A549 treated with CORT108297 at 1 μM for 4 hours (cell line): ENCODE measurements at places on chromosomes 7 and 10. TPM values are rescaled to one million over a fixed set of nuclear protein-coding genes. Genes with fewer than 3 reads are reported as not detected.

The LRRC4 gene
- not detected in 5 replicates for total RNA-seq

The ZNF467 gene
- total RNA-seq = 0.88 to 1.6 TPM (median 1.5 TPM) in 5 replicates

The CRHR2 gene
- not detected in 5 replicates for total RNA-seq

The ATRNL1 gene
- total RNA-seq = 0.14 to 0.30 TPM (median 0.22 TPM) in 5 replicates

The TIMM23B gene
- 14.4 to 20.4 TPM (median 18.2 TPM) in 5 replicates for total RNA-seq

The CDHR3 gene
- total RNA-seq = 4.3 to 6.1 TPM (median 4.9 TPM) in 5 replicates

The CHST3 gene
- 34.1 to 43.0 TPM (median 35.6 TPM) in 5 replicates for total RNA-seq

The GDF10 gene
- 0.06 to 0.14 TPM (median 0.09 TPM) in 5 replicates for total RNA-seq

The C7orf57 gene
- 0.14 to 0.57 TPM (median 0.21 TPM) in 5 replicates for total RNA-seq

The AP4M1 gene
- 15.1 to 17.7 TPM (median 17.0 TPM) in 5 replicates for total RNA-seq

The IFIT1B gene
- total RNA-seq = not detected in 5 replicates

The AKR1C4 gene
- total RNA-seq = 0.22 to 0.42 TPM (median 0.30 TPM) in 5 replicates

The ANLN gene
- total RNA-seq = 50.3 to 85.4 TPM (median 66.5 TPM) in 5 replicates

The CUL2 gene
- 22.3 to 27.6 TPM (median 23.2 TPM) in 5 replicates for total RNA-seq

The GIMAP2 gene
- total RNA-seq = 0.09 TPM in 1 of 5 replicates, not detected in the others

The CAMK2B gene
- total RNA-seq = 0.12 to 0.27 TPM (median 0.17 TPM) in 5 replicates

The TBX20 gene
- total RNA-seq = 1.5 to 2.6 TPM (median 2.1 TPM) in 5 replicates

The PCDH15 gene
- total RNA-seq = 0.06 TPM in 1 of 5 replicates, not detected in the others

The OIT3 gene
- 0.05 to 0.07 TPM (median 0.06 TPM) in 3 of 5 replicates, not detected in the others for total RNA-seq

The ZCWPW1 gene
- 1.1 to 1.6 TPM (median 1.3 TPM) in 5 replicates for total RNA-seq

The HPS1 gene
- 28.1 to 37.6 TPM (median 36.7 TPM) in 5 replicates for total RNA-seq

The CYP3A5 gene
- total RNA-seq = 1.3 to 2.5 TPM (median 1.9 TPM) in 5 replicates

The GNGT1 gene
- total RNA-seq = not detected in 5 replicates

The TAF3 gene
- total RNA-seq = 7.0 to 9.0 TPM (median 7.8 TPM) in 5 replicates

The ARHGEF35 gene
- total RNA-seq = 0.20 to 0.42 TPM (median 0.28 TPM) in 5 replicates

The DIP2C gene
- 6.7 to 11.1 TPM (median 9.4 TPM) in 5 replicates for total RNA-seq

The GTF2I gene
- 68.9 to 98.3 TPM (median 92.7 TPM) in 5 replicates for total RNA-seq

The ANKRD7 gene
- 0.13 to 0.40 TPM (median 0.37 TPM) in 4 of 5 replicates, not detected in the other for total RNA-seq

The MMD2 gene
- total RNA-seq = not detected in 5 replicates

The ZNF32 gene
- 13.2 to 17.6 TPM (median 16.4 TPM) in 5 replicates for total RNA-seq

The PIK3CG gene
- total RNA-seq = not detected in 5 replicates

The GHRHR gene
- total RNA-seq = not detected in 5 replicates

The SFTPA1 gene
- total RNA-seq = not detected in 5 replicates

The NKX2-3 gene
- 0.06 to 0.11 TPM in 2 of 5 replicates, not detected in the others for total RNA-seq
